HTR-8/SVneo (cell line): ENCODE measurements at places on chromosomes 3 and 15.

DNA sequence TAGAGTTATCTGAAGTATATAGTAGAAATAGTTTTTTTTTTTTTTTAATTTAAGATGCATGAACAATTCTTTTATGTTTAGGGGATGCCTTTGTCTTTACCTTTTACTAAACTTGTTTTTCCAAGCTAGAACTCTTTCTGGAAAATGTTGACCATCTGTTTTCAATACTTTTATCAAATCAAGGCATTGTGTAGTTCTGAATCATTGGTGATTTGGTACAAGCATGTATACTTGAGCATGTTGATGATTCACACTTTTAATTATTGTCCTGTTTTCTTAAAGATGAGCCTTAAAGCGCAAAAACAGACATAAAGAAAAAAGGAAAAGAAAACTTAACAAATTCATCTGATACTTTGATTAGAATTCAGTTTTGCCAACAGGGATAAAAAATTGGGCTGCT is 28.3 kb downstream of the PDCD6IP start:
- no peak for DNase-seq

DNA sequence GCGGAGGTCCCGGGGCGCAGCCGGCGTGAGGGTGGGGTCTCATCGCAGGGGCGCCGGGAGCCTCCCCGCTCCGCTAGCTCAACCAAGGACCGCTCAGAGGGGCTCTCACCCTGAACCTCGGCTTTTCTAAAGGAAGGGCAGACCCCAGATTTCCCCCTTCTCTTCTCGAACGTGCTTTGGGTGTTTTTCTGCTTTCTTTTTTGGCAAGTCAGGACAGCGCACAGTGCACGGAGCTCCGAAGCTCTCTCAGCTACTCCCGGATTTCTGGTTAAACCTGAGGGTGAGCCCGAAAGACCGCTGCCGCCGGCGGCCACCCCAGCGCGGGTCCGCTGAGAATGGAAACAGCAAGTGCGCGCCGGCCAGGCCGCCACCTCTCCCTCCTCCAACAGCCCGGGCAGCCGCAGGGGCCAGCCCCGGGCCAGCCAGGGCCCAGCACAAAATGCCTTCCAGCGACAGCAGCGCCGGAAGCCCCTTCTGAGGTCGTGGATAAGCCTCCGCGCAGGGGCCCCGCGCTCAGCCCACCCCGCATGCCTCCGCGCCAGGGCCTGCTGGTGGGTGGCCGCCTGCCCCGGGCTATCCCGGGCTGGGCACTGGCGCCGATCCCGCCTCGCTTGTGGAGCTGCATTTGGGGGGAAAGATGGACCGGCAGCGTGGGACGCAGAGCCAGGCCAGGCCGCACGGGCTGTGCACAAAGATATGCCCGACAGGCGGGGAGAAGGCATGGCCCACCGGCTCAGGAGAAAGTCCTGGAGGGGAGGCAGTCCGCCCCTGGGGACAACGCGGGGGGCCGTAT is 8.2 kb upstream of the OCA2 start:
- DNase-seq: no peak

DNA sequence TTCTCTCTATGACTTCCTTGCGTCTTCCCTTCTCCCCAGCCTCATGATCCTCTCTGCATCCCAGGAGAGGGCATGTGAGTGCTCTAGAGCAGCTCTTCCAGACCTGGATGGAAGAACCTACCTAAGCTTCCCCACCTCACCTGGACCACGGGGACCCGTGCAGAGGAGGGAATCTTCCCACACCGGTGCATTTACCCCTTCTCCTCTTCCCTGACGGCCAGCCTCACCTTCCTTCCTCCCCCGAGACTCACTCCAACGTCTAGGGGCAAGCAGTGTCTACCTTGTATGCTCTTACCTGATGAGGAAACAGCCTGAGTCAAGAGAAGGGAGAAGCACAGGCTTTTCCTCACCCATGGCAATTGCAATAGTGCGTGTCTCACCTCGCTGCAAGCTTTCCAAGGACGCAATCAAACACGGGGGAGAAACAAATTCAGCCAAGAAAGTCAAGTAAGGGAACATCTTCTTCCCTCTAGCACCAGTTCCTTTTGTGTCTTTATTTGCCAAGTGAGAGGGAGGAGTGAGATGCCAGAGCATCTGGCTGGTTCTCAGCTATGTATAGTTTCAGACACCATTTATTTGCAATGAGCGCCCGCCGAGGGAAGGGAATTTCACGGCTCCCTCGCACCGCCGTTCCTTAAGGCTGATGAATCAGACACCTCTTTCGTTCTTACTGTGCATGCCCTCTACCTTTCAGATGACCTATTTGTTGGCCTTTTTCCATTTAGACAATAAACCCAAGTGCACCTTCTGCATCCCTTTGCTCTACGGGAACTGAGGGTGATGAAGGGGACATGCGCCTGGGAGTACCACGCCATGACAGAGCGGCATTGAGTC is 1.8 kb upstream of the CCR9 start:
- no peak for DNase-seq

- no peak for DNase-seq
These were observed 159.0 kb downstream of the FRMD5 start for GRCh38 chr15:44035781-44036699.

GRCh38 chr15:77075528-77075927 is 4.6 kb upstream of the TSPAN3 start:
- no peak for DNase-seq

DNA sequence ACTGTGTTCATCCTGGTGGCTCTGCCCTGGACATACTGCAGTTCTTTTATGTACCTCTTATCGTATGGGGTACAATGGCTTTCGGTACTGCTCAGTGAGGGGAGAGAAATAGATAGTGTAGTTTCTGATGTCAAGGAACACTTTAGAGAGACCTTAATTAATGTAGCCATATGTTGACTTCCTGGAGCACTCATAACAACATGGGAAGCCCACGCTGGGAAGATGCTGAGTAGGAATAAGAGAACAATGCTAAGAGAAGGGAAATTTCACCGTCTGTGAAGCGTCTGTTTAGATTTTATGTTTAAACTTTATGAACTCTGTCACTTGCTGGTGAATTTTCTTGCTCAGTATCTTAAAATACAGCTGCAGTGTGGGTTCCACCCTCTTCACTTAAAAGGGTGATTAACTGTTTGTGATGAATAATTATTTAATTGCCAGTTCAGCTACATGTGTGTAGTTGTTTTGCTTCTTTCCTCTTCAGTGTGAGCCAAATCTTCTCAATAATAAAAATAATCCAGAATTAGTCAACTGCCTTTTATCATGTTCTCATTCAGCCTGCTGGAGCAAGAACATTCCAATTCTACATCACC is 373.1 kb upstream of the TPRG1 start:
- no peak for DNase-seq

- DNase-seq: peak; percentile 9
These were observed 34.7 kb downstream of the MYO5A start for GRCh38 chr15:52493968-52494367.

GRCh38 chr3:136818191-136818768 is 646 bp upstream of the SLC35G2 start:
- peak; percentile 91 for DNase-seq

GRCh38 chr15:75067123-75067830 is 43.9 kb downstream of the PPCDC start:
- no peak for DNase-seq

- no peak for DNase-seq
These were observed 305.8 kb downstream of the PLCL2 start for GRCh38 chr3:17190353-17191078.

DNA sequence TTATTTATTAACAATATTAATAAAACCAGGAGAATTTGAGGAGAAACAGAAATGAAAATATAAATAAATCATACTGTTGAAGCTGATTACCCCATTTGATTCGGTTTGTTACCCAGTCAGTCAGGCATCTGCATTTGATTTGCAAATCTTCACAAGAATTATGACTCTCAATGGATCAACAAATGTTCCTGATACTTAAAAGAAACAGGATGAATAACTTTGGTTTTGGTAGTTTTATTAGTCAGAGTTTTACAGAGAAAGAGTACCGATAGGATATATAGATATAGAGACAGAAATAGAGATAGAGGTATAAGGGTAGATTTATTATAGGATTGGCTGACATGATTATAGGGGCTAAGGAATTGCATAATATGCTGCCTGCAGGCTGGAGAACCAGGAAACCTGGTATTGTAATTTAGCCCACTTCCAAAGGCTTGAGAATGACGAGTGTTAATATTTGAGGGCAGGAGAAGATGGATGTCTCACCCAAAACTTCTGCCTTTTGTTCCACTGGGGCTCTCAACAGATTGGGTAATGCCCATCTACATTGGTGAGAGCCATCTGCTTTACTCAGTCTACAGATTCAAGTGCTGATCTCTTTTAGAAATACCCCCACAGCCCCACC is 241.6 kb upstream of the COL8A1 start:
- DNase-seq: no peak

DNA sequence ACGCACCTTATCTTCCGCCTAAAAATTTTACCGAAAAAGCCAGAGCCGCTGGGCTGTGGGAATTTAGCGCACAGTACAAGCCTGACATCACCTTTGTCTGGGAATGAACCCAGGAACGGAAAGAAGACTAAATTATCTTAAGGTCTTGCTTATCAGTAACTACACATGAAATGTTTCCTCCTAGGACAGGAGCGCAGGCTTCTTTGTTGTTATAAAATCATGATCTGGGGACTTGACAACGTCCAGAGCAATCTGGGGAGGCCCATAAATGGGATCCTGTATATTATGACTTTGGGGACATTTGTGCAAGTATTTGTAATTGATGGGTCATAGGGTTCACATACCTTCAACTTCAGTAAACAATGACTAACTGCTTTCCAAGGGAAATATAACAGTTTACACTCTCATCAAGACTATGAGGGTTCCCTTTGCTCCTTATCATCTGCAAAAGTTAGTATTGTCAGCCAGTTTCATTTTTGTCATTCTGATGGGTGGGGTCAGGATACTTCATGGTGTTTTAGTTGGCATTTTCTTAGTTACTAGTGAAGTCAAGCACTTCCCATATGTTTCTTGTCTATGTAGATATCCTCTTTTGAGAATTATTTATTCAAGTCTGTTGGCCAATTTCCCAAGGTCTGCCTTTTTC is 213.9 kb upstream of the PFN2 start:
- peak; percentile 12 for DNase-seq

DNA sequence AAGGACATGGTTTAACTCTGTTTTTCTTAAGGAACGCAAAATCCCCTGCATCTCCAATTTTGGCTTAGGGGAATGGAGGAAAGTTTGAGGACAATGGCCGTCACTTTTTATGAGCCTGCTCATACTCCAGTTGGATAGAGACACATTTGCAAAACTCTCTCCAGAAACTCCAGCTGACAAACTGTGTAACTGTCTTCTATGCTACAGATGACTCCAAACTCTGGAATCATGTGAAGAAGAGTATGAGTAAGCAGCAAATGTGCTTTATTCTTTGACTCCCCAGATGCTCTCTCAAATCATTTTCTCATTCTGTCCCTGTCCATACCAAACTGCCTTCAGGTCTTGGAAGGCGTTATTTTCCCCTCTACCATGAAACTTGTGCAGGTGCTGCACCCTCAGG is 226.5 kb upstream of the GPR149 start:
- DNase-seq: no peak

DNA sequence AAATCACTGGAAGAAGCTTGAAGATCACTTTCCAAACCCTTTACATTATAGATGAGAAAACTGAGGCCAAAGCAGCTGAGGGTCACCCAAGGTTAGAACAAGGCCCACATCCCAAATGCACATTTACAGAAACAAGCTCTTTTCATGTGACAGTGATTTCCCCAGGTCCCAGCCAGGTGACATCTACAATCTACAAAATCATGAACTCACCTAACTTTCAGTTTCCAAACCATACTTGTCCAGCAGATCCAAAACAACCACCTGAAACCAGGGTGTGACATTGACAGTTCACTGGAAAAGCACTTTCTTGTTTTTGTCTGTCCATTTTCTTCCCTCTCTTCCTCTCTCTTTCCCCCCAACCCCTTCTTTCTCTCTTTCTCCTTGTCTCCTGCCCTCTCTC is 132.2 kb upstream of the PRICKLE2 start:
- DNase-seq: no peak

DNA sequence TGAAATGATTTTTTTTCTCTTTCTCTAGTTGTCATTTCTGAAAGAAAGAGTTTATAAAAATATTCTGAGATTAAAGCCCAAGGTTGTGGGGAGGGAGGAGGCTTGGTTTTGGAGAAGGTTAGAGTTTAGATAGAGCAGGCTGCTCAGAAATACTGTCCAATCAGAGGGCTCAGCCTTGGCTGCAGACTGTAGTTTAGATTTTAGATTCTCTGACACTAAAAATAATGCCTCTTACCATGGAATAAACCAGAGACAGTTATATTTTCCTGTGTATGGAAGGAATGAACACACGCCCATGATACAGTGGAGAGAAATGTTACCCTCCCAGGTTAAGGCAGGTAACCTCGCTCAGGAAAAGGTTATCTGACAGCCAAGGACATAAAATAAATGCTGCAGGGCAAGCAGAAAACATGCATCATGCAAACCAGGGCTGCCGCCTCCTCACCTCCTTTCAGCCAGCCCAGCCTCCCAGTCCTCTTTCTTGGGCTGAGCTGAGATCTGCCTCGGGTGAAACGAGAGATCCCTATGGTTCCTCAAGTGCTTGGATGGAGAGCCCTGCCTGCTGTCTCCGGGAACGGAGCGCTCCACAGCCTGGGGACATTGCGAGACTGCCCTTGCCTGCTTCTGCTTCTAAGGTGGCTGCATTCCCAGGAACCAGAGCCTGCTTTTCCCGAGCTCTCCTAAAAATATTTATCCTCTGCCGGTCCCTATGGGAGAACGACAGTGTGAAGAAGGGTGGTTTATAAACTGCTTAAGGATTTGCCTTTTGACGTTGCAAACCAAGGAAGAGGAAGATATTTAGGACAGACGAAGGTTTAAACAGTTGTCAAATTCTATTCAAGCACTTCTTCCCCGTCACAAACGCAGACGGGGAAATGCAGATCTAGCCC is 848 bp downstream of the NCEH1 start:
- DNase-seq: peak; percentile 28

GRCh38 chr15:56040081-56041035 is 46.9 kb upstream of the NEDD4 start:
- DNase-seq: peak; percentile 60
